ENCODE measurements at places on chromosomes 11 and 22.
A peak's percentile ranks its signal among the peaks of the same experiment; 100 is the strongest.

DNA sequence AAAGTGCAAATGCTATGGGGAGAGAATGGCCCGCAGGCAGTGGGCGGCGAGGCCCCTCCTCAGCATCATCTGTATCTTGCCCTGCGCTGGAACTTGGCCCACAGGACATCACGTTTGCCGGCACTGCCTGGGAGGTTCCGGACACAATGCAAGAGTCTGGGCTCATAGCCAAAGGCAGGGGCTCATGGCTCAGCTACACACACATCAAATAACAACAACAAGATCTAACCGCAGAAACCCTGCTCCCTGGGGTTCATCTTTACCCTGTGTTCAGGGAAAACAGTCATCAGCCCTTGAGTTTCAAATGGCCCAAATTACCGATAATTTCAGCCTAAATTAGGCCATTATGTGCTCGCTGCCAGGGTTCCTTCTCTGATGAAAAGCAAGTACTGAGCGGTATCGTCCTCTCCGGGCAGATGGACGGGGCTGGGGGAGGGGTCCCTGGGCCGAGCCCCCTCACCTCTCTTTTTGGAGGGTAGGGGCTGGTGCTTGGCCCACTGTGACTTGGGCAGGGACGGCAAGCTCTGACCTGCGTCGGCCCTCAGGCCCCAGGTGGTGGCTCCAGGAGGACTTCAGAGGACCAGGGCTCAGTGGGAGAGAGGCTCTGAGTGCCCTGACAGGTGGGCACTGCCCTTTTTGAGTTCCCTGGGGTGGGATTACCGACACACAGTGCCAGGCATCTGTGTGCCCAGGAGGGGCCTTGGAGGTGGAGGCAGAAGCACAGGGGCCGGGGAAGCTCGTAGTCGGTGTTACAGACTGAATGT is 25.0 kb upstream of the GAL start:
- DNase-seq, result peak; percentile 97

- no peak for DNase-seq
Observed at GRCh38 chr11:124627546-124627945, 4.9 kb downstream of the TBRG1 start.

GRCh38 chr11:9862981-9863380 is 199.1 kb downstream of the SWAP70 start:
- no peak for DNase-seq

GRCh38 chr11:58928691-58929090 is 10.6 kb upstream of the GLYATL1 start:
- DNase-seq, result no peak

DNA sequence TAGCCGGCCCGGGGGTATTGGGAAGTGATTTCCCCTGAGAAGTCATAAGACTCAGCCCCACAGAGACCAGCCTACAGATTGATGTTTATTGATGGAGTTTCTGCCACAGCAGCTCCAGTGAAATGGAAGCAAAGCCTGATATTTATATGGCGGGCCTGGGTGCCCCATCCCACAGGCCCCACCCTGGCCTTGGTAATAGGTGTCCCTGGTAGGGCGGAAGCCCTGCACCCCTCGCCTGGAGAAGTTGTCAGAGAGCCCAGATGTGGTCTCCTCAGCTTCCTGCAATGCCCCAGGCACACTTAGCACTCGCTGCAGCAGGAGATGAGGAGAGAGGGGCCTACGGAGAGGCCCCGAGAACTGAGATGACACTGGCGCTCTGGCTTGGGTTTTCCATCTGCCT is 107.4 kb downstream of the MORC2 start:
- no peak for DNase-seq

- DNase-seq, result no peak
Observed at GRCh38 chr11:33874433-33874832, 17.4 kb downstream of the LMO2 start.

DNA sequence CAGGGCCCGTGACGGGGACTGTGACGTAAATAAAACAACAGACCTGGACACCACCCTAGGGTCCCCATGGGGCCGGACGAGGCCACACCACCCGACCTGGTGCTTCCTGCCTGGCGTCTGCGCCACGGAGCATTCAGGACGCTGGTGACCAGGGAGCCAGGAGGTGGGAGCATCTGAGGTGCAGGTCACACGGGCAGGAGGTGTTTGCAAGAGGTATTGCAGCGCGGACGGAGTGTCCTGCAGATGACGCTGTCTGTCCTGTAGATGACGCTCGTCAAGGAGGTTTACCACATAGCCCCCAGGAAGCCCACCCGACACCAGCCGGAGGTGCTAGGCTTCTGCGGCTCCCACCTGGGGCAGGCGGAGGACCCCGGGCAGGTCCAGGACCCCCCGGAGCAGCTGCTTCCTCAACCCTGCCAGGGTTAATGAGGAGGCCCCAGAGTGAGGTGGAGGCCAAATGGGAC is 986 bp upstream of the MUC5B start:
- DNase-seq, result no peak
